HS-27A (cell line): ENCODE measurements at places on chromosomes 1 and 21.

- no peak for DNase-seq
Observed at GRCh38 chr1:31780632-31781031, 16.5 kb upstream of the ADGRB2 start.

DNA sequence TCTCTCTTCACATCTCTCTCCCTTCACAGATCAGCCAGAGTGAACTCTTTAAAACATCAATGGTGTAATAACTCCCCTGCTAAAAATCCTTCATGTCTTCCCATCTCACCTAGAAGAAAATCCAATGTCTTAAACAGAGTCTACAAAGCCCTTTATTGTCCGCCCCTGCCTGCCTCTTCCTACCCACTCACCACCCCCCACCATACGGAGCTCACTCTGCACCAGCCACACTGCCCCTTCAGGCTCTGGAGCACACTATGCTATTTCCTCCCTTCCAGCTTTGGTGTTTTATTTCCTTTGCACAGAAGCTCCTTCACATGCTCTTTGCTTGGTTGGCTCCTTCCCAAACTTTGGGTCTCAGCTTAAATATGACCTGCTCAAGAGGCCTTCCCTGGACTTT lies 10.2 kb downstream of the CAMK1G start:
- no peak for DNase-seq

DNA sequence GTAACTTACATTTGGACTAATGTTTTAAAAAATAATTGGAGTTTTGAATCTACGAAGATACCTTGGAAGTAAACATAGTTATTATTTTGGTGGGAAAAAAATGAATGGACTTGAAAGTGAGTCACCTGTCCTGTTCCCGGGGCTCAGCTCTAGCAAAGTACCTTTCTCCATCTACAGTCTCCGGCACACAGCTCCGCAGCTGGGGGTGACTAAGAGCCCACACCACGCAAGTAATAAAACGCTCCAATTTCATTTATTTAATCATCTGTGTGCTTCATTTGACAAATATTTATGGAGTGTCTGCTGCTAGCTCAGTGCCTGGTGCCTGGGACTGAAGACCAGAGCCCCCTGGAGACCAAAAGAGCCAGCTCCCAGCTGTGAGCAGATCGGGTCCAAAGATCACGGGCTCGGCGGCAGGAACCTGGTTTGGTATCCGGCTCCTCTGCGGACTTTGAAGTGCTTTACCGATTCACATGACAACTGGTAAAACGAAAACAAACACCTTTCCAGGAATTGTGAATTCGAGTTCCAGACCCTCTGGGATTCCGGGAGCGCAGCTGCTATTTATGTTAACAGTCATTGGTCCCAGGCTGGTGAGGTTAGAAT lies 1.7 kb upstream of the RIPK4 start:
- peak; percentile 27 for DNase-seq

DNA sequence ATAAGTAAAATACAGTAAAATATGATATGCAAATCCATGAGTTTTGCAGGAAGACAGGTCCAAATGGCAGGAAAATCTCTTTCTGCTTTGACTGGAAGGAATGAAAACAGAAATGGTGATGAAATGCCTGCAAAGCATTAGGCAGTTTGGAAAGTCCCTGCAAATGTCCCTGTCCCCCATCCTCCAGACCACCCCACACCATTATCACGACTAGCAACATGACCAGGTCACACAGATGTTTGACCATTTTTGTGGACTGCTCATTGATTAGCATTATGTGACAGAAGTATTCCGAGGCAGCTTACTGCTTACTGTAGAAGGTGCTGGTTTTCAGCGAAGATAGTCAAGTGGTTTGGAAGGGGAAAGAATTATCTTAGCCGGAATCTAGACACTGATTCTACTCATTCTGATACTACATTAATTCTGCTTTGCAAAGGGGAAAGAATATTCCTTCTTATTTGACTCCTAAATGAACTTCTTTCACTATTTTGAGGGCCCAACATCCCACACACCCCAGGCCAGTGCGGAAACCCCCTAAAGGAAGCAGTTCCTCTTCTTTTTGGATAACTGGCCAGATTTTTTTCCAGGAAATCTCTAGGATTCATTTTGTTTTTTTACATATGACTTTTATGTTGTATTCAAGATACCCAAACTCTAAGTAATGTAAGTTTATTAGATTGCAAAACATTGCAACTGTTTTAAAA lies 9.5 kb upstream of the CR2 start:
- DNase-seq, result no peak

GRCh38 chr1:190474650-190475211 lies 2.9 kb downstream of the BRINP3 start:
- no peak for DNase-seq

DNA sequence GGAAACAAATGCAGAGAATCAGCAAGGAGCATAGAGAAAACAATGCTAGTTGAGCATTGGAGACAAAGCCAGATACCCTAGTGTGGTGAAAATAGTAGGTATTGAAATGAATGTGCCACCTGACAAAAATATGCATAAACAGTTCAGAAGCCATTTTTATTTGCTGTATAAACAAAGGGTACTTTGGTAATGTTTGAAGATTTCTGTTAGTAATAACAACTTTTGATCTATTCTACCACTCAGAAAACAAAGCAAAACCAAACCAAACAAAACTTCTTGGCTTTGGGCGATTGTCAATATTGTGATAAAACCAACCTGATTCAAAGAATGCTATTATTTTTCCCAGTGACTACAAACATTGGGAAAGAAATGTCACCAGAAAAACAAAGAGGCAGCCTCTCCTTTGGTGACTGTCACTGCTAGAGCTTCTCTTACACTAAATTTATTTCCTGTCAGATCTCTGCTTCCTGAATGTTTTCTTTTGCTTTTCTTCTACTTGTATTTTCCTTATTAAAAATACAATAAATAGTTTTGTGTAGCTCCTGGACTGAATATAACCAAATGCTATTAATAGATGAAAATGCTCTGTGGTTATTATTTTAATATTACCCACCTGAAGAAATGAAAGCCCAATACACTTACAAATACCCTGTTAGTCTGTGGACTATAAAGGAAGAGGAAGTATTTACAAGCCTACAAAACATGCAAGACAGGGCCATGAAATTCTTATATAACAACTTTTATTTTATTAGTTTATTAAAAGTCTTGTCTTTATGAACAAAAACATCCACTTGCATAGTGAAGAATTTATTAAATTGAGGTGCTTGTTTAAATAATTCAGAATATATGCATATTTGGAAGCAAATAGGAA lies 5.7 kb downstream of the ATP6V1G3 start:
- DNase-seq, result no peak

DNA sequence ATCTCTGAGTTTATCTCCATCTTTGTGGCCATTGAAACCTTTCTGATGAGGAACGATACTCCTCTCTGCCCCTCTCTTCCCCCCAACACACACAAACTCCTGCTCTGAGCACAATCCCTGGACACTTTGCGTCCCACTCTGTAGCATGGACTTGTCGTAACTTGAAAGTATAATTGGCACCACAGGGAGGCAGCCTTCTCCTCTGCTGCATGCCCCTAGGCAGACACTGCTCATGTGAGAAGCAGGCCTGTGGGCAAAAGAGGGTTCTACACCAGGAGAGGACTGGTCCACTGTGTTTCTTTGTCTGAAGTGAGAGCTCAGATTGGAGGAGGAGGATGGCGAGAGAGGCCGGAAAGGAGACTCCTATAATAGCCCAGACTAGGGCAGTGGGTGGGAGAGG lies 3.8 kb upstream of the PARS2 start:
- DNase-seq, result no peak

- no peak for DNase-seq
Observed at GRCh38 chr21:14583629-14584255, 37.6 kb upstream of the SAMSN1 start.

GRCh38 chr1:157595356-157595755 lies 2.5 kb downstream of the FCRL4 start:
- DNase-seq, result no peak

- no peak for DNase-seq
Observed at GRCh38 chr1:53020588-53020987, 41.4 kb upstream of the PODN start.

DNA sequence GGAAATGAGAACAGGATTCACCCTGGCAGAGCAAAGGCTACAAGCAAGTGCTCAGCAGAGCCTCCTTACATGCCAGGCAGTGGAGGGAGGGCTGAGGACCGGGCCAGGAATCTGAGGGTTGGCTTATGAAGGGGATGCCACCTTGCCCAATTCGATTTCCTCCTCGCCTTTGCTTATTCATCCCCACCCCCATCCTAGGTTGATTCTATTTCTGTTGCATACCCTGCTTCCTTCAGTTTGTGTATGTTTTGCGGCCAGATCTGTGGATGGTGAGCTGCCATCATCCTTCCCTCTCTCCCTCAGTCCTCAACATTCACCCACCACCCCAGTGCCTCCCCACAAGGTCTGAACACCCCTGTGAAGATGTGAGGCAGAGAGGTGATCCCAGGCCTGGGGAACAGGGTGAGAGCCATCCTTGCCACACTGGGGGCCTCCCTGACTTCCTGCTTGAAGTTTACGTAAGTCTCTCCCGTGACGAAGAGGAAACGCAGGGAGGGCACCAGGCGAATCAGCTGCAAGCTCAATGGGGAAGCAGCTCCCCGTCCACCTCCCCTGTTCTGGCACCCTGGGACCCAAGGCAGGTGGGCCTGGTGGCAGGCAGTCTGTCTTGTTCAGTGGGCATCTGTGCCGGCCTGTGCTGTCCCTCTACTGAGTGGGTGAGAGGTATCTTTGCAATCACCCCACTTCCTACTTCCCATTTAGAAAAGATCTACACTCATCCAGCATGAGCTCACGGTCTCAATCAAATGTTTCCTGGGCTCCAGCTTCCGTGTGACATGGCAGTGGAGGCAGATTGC lies 50.6 kb upstream of the CNTN2 start:
- DNase-seq, result no peak

DNA sequence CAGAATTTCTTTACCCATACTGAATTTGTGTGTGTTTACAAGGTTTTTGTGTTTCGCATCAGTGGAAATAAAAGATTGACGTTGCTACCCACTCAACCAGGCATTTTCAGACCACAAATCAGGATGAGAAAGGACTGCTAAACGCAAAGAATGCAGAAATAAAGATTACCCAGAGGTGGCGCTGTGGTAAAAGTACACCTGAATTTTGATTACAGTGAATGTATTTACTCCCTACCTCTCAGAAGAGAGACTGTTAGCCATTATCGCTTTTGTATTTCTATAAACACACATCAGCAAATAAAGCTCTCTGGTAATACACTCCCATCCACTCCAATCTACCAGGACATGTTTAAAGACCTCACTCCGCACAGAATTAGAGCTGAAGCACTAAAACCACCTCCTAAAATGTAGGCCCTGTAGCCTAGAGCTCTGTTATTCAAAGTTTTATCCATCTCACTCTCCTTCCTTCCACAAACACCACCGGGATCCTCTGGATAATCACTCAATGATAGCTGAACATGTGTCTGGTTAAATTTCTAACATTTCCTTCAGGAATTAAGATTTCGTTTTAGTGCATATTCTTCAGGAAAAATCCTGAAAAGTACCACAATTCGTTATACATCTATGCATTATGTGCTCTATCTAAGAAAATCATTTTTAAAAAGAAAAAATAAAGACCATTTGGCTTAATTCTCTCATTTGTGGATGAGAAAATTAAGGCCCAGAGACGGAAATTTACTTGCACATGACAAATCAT lies 2.5 kb upstream of the LMO4 start:
- DNase-seq, result no peak

DNA sequence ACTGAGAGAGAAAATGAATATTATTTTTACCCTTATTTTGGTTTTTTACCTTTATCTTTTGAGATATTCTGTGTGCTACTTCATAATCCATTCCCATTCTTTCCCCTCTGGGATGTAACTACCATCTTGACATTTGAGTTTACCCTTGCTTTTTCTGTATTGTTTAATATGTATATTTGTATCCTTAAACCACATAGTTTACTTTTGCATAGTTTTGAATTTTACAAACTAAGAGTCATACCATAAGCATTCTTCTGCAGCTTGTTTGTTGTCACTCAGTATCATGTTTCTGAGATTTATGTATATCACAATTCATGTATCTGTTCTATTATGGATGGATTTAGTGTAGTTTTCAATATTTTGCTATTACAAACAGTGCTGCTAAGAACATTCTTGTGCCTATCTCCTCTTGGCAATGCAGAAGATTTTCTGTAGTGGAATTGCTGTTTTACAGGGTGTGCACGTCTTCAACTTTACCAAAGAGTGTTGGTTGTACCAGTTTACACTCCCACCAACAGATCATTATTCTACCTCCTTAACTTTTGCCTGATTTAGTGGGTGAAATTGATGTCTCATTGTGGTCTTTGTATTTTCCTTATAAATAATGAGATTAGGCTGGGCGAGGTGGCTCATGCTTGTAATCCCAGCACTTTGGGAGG lies 12.2 kb upstream of the AGO1 start:
- DNase-seq, result no peak

DNA sequence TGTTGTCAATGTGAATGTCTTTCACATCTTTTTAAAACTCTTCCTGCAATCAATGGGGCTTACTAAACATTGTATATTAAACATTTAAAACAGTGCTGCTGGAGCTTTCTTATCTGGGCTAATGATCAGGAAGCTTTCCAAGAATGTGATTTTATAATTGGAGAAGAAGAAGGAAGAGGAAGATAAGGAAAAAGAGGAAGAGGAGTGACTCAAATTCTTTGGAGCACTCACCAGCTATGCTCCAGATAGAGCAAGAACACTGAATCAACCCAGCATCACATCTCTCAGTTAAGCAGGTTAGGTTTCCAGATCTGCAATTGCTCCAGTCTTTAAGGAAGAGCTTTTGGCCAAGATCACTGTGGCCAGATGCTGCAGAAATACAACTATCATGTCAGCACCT lies 1.4 kb upstream of the SPRR2E start:
- no peak for DNase-seq

- no peak for DNase-seq
Observed at GRCh38 chr1:20974951-20975350, 187.8 kb upstream of the HP1BP3 start.

DNA sequence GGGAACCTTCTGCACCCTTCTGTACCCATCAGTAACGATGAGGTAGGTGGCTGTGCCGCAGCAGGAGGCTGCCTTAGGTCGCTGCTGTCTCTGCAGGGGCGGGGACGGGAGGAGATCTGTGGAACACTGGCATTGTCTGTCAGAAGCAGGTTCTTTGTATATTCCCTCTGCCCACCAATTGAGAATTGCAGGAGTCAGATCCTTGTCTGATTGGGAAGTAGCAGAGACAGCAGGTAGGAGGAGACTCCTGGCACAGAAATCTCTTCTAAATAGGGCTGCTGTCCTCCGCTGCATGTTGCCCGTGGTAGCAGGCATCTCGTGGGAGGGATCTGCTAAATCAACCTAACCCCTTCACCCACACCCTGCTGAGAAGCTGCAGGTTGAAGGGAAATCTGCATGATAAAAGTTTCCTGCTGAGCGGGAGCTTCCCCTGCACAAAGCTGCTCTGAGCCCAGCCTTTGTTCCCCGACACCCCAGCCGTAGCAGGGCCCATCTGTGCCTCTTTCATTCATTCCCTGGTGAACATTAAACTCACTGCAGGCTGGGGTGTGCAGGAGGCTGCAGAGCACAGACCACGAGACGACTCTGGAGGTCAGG lies 15.9 kb downstream of the SARS1 start:
- DNase-seq, result no peak

DNA sequence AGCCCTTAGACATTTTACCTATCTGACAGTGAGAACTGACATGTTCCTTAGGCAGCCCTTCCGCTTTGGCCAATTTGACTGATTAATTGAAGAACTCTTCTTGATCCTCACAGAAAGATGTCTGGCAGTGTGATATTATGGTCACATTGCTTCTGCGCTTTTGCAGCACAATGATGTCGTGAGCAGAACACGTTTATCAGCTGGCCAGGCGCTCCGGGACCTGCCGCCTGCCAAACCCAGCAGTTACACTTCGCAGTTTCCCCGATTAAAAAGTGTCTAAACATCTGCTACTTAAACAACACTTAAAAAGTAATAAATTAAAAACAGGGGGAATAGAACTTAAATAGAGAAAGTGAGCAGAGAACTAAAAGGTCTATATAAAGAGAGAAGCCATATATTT lies 103.5 kb upstream of the ETS2 start:
- no peak for DNase-seq
